Upper lobe of left lung (tissue), 6 donors: ENCODE measurements at places on chromosomes 16 and 17. TPM values are rescaled to one million over a fixed set of nuclear protein-coding genes. Genes with fewer than 3 reads are reported as not detected.

- DNase-seq: no peak
Observed at GRCh38 chr17:75128694-75129505, 2.6 kb downstream of the NT5C start.

DNA sequence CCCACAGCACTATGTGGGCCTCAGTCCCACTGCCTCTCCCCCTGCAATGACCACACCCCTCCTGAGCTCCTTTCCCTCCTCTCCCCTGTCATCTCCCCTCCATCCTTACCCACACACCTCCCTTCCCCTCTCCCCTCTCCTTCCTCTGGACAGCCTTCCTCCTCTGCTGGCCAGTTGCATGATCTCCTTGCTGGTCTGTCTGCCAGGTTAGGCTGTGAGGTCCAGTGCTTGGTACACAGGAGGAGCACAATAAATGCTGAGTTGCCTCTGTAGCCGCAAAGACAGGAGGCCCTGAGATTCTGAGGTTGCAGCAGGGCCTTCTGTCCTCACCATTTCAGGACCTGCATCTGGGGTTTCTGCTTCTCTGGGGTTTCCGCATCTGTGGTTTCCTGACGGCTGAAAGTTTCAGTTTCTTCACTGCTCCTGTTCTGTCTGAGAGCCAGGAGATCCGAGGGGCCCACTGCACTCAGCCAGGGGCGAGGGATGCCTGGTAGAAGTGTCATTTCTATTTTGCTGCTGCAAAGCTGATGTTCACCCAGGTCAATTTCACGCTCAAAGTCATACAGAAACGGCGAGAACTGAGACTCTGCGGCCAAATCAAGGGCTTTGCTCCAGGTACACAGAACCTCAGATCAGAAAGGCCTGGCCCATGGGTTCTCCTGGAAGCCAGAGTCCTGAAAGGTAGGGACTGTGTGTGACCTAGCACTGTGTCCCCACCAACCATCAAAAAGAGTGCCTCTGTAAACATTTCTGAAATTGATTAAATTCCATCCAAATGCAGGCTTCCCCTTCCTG is 4.6 kb upstream of the SLC12A3 start:
- no peak for DNase-seq

- no peak for DNase-seq
Observed at GRCh38 chr16:31483081-31483480, at the start of gene SLC5A2. SLC5A2 (plus strand) TSS chr16:31483123; CDS start chr16:31483137, 14 bp downstream.

- DNase-seq: no peak
Observed at GRCh38 chr17:15287538-15288267, 22.6 kb upstream of the PMP22 start.

- DNase-seq: no peak
Observed at GRCh38 chr16:3999479-4000325, 116.5 kb downstream of the ADCY9 start.

GRCh38 chr17:82751571-82752370 is at the start of gene TBCD:
TBCD (plus strand) TSS chr17:82752065; CDS start chr17:82752194, 129 bp downstream.
- DNase-seq: peak; percentile 99

- no peak for DNase-seq
Observed at GRCh38 chr17:43852571-43852970, 5.6 kb downstream of the CD300LG start.

GRCh38 chr17:81405411-81405872 is 10.2 kb downstream of the BAHCC1 start:
- no peak for DNase-seq

The KANSL1 gene
- 63.2 TPM for total RNA-seq

The TOM1L2 gene
- total RNA-seq: 67.4 TPM

The MMP15 gene
- 14.7 TPM for total RNA-seq

The MSL1 gene
- 86.7 TPM for total RNA-seq

The INCA1 gene
- 1.9 TPM for total RNA-seq

The FUS gene
- 231 TPM for total RNA-seq

The MYADML2 gene
- not detected for total RNA-seq

The ADORA2B gene
- total RNA-seq: 4.2 TPM
